ENCODE measurements at places on chromosomes 5 and 9. TPM values are rescaled to one million over a fixed set of nuclear protein-coding genes. Genes with fewer than 3 reads are reported as not detected.

DNA sequence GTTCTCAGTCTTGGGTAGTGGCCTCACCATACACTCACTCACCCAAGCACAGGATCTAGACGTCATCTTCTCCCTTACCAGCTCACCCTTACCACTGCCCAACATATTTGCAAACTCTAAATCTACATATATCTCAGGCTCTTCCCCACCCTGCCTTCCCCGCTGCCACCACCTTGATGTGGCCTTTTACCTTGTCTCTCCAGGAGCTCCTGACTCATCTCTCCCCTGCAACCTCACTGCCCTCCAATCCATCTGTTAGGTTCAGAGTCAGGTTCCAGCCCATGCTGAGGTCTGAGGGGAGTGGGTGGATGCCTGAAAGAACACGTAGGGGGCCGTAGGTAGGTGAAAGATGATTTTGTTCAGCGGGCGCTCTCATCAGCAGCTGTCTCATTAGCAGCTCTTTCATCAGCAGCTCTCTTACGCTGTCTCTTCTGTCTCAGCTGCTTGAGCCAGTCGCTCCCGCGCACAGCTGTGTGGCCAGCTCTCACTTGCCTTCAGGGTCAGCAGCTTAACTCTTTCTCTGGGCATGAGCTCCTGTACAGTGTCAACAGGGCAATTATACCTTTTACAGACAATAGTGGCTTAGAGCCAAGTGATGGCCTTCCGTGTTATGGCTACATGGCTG lies 23.1 kb upstream of the CKMT2 start:
- no peak for DNase-seq

DNA sequence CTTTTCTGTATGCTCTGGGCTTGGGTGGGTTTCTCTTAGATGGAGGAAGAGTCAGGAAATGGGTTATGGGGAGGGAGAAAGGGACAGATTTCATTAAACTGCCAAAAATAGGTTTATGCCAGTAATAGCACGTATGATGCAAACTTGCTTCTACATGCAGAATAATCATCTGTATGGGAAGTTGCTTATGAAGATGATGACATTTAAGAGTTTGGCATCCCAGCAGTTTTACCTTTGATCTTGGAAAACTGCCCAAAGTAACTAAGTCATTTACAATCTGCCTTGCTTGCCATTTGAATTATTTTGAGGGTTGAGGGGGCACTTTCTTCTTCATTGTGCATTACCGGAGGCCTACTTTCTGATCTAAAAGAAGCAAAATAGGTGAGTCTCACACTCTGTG lies 282.9 kb upstream of the ANKRD55 start:
- no peak for DNase-seq

DNA sequence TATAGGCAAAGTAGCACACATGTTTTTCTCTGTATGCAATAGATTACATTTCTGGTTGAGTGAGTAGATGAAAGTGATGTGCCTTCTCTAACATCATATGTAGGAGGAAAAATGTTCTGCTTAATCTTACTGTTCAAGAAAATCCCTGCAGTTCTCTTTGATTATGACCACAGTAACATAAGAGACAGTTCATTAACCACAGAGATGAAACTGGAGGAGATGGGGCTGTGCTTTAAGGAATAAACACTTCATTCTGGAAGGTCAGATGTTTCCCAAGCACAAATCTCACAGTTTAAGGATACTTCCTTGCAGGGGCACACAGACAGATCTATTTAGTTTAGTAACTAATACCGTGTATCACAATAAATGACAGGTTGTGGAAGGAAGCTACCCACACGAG lies 150.2 kb downstream of the SEMA5A start:
- DNase-seq, result no peak

DNA sequence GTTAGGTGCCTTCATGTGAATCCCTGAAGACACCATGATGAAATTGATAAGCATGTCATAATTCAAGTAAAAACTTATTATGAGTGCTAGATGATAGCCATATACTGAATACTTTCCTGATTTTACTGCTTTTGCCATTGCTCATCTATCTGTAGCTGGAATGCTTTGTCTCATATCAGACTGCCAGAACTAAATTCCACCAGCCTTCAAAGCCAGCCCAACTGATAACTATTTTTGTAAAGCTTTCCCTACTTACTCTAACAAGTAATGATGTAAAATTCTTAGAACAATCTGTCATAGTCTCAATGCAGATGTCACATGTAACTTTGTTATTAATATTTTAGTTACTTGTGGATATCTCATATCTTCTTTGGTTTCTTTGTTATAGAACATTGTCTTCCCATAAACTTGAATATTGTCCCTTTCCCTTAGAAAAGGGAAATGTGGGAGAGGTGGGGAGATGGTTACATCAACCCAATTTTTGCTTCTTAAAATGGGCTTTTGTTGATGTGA lies 128.3 kb downstream of the ZCCHC7 start:
- no peak for DNase-seq

DNA sequence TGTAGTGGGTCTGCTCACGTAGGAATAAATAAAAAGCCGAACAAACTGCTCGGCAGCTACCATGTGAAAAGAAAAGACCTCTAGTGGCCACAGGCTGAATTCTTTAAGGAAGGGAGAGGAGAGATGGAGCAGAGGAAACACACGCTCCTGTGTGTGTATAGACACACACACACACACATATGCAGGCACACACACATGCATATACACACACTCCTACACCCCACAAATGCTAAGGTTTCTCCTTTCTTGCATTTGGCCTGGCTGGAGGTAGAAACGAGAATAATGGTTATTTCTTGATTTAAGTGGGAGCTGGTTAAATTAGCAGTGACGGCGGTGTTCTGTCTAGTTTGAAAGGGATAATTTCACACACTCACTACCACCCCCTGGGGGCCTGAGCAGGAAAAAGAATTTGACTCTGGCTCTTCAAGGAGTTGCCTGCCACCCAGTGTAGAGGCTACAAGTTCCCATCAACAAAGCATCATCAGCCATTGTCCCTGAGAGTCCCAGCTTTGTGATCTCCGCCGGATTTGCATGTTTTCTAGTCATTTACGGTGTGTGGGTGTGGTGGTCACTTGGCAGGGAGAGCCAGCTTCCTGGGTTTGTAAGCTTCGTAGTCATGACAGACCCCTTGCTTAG lies at the start of gene INSYN2B:
TSS of gene INSYN2B (minus strand) at position 78 of the 636 bp plus-strand sequence. CDS start 96,597 bp downstream, outside the sequence.
- DNase-seq, result peak; percentile 44

Gene CNTLN
- total RNA-seq, result 20.0 TPM

Gene ACTBL2
- total RNA-seq, result not detected

Gene CERT1
- total RNA-seq, result 53.8 TPM

Gene MEIKIN
- not detected for total RNA-seq

Gene CDH6
- total RNA-seq, result 37.1 TPM
